CD8-positive, alpha-beta memory T cell (primary cell): ENCODE measurements at places on chromosomes 6 and 20. TPM values are rescaled to one million over a fixed set of nuclear protein-coding genes. Genes with fewer than 3 reads are reported as not detected.

Gene DNMT3B
- 1.00 TPM for total RNA-seq

Gene TDP2
- total RNA-seq = 50.6 TPM

Gene OR2B6
- total RNA-seq = not detected

Gene IMPG1
- not detected for total RNA-seq

Gene FAM217A
- total RNA-seq = not detected

GRCh38 chr6:14728396-14729024 is 517.4 kb upstream of the JARID2 start:
- H3K27me3 ChIP-seq = no peaks in the 10 kb centered on the region
- no peak for DNase-seq
- no peak overlapping the region for H3K4me3 ChIP-seq
- H3K27ac ChIP-seq = no peak overlapping the region
- H3K4me1 ChIP-seq = peaks cover 24% of the 10 kb centered on the region

GRCh38 chr6:158002249-158002950 is 20.7 kb downstream of the SYNJ2 start:
- peak overlapping the region; percentile 21 for H3K27ac ChIP-seq
- no peak for DNase-seq
- H3K27me3 ChIP-seq = no peaks in the 10 kb centered on the region
- no peak overlapping the region for H3K4me3 ChIP-seq

Gene LST1
- total RNA-seq = 22.4 TPM

Gene BMP2
- total RNA-seq = not detected

GRCh38 chr20:60046011-60046413 is 87.8 kb downstream of the CDH26 start:
- H3K27me3 ChIP-seq = no peaks in the 10 kb centered on the region
- no peaks in the 10 kb centered on the region for H3K36me3 ChIP-seq
- no peak for DNase-seq
- no peaks in the 10 kb centered on the region for H3K4me1 ChIP-seq
- H3K27ac ChIP-seq = no peak overlapping the region

Gene CLVS2
- total RNA-seq = not detected

DNA sequence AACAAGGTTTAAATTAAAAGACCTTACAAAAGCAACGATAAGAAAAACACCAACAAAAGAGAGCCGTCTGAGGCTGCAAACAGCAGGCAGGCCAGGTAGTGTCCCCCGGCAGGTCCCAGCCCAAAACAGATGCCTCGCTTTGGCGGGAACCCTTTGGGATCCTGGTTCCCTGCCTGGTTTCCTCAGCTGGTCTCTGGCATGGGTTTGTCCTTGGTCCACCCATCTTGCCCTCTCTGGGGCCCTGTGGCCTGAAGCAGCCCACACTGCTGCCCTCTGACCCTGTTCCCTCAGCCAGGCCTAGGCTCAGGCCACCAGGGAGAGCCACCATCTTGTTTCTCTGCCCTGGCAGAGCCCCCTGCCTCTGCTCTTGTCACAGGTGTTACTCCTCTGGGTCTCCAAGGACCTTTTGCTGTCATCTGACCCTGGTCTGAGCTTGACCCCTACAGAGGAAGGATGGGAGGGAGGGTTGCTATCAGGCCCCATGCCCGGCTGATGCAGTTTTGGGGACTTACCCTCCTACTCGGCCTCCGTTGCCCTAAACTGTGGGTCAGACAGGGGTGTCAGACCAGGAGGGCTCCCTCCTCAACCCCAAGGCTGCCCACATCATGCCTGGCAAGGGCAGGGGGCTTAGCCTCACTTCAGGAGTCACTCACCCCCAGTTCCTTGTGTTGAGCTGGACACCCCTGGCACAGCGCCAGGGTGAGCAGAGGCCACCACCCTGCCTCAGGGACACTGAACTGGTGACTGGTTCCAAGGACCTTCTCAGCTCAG is 30.6 kb upstream of the GRM4 start:
- no peak for DNase-seq
- H3K4me1 ChIP-seq = no peaks in the 10 kb centered on the region
- no peaks in the 10 kb centered on the region for H3K36me3 ChIP-seq
- no peaks in the 10 kb centered on the region for H3K27me3 ChIP-seq
- no peak overlapping the region for H3K4me3 ChIP-seq

DNA sequence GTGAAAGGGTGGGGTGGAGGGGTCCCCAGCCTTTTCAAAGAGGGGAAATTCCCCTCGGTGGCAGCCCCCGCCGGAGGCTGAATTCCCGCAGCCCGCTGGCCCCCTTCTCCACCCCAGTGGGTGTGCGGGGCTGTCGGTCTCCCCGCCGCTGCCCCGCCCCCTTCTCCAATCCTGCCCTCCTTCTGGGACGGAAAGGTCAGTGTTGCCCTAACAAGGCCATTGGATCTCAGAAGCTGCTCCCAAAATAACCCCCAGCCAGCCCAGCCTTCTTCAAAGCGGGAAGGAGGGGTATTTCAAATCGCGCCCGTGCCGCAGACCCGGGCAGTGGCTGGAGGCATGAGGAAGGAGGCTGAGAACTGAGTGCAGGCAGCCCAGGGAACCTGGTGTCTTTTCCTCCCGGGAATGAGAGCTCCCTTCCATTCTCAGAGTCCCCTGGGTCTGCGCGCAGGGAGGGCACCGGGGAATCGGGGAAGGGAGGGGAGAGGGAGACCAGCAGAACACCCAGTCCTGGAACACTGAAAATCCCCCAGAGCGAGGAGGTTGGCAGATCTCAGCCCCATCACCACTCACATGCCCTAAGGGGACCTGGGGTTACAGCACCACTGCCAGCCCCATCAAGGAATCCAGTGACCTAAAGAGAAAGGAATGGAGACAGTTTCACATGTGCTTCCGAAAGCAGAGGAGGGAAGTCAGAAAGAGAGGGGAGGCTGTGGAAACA is at the start of gene JPH2:
TSS of gene JPH2 (minus strand) at position 135 of the 718 bp plus-strand sequence. CDS start 483 bp downstream, outside the sequence.
- H3K27ac ChIP-seq = no peak within 1 kb of the TSS
- no peaks in the 10 kb centered on the region for H3K36me3 ChIP-seq
- no peak for DNase-seq
- peaks cover 5% of the 10 kb centered on the region for H3K4me1 ChIP-seq

GRCh38 chr6:36326356-36326995 is 10.2 kb downstream of the BNIP5 start:
- DNase-seq = no peak
- H3K27ac ChIP-seq = no peak overlapping the region
- no peak overlapping the region for H3K4me3 ChIP-seq
- no peaks in the 10 kb centered on the region for H3K36me3 ChIP-seq

- no peaks in the 10 kb centered on the region for H3K4me1 ChIP-seq
- H3K36me3 ChIP-seq = no peaks in the 10 kb centered on the region
- no peak overlapping the region for H3K4me3 ChIP-seq
- no peak for DNase-seq
- no peaks in the 10 kb centered on the region for H3K27me3 ChIP-seq
Observed at GRCh38 chr6:42171813-42172581, 1.2 kb upstream of the GUCA1A start.

DNA sequence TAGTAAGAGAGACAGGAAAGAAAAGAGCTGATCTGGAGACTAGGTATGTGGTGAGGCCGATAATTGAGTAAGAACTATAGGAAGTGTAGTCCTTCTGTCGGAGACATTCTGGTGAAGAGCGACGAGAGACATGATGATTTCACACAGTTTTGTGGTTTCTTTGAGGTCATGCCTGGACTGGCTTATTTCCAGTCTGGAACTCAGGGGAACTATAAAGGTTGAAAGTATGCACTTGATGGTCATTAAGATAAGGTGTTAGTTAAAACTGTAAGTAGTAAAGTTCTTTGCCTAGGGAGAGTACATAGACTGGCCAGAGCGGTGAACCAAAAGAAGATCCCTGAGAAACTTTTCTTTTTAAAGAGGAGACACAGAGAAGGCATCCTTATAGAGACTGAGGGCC is 68.8 kb downstream of the RFX6 start:
- DNase-seq = no peak
- no peaks in the 10 kb centered on the region for H3K27me3 ChIP-seq
- no peak overlapping the region for H3K4me3 ChIP-seq
- H3K36me3 ChIP-seq = no peaks in the 10 kb centered on the region
- H3K4me1 ChIP-seq = no peaks in the 10 kb centered on the region
- no peak overlapping the region for H3K27ac ChIP-seq

Gene TMEM14B
- total RNA-seq = 82.0 TPM

DNA sequence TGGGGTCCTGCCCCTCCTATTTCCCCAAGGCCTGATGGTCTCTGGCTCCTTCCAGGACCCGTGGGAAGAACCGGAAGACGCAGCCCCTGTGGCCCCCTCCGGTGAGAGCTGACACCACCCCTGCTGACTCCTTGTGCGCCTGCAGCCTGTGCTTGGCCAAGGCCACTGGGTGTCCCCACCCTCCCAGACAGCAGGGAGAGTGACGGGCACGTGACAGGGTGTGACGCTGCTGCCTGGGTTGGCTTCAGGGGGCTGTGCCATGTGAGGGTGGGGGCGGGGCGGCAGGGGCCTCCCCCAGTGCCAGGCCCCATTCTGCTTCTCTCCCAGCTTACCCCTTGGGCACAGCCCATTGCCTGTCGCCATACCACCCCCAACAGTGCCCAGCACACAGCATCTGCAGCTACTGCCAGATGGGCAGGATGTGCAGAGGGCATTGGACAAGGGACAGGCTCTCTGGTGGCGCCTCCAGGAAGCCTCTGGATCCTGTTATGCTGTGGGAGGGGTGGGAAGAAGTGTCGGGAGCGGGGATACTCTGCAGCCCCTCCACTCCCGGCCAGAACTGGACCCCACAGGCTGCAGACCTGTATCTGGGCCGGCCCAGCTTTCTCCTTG is 2.9 kb downstream of the BIRC7 start:
- no peak overlapping the region for H3K4me3 ChIP-seq
- no peak for DNase-seq
- no peaks in the 10 kb centered on the region for H3K27me3 ChIP-seq
- H3K4me1 ChIP-seq = no peaks in the 10 kb centered on the region
- H3K36me3 ChIP-seq = no peaks in the 10 kb centered on the region

Gene MYMX
- not detected for total RNA-seq

GRCh38 chr6:29925727-29926412 is 16.5 kb upstream of the HLA-A start:
- H3K4me3 ChIP-seq = peak overlapping the region; percentile 66
- no peaks in the 10 kb centered on the region for H3K36me3 ChIP-seq
- no peaks in the 10 kb centered on the region for H3K27me3 ChIP-seq

- peak overlapping the region; percentile 92 for H3K27ac ChIP-seq
- H3K36me3 ChIP-seq = no peaks in the 10 kb centered on the region
- H3K4me1 ChIP-seq = peaks cover 45% of the 10 kb centered on the region
- no peaks in the 10 kb centered on the region for H3K27me3 ChIP-seq
- peak; percentile 17 for DNase-seq
- peak overlapping the region; percentile 75 for H3K4me3 ChIP-seq
Observed at GRCh38 chr20:34110745-34111641, 1.1 kb downstream of the EIF2S2 start.

DNA sequence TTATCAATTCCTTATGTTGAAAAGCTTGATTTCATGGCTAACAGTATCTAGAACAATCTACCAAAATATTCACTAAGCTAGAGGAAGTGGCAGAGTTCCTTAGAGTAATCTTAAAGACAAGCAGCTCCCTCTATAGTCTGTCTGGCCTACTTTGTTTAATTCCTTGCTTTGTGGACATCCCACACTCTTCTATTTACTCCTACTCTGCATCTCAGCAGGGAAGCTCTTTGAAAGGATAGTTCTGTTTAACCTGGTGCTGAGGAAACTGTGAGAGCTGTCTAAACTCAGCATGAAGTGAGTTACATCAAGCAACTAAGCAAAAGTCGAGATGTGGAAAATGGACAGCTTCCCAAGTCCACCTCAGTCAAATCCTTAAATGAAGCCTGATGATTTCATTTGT is 4.3 kb downstream of the REV3L start:
- H3K27ac ChIP-seq = no peak overlapping the region
- DNase-seq = peak; percentile 36
- H3K4me1 ChIP-seq = peaks cover 17% of the 10 kb centered on the region
- H3K27me3 ChIP-seq = no peaks in the 10 kb centered on the region
- H3K4me3 ChIP-seq = no peak overlapping the region

DNA sequence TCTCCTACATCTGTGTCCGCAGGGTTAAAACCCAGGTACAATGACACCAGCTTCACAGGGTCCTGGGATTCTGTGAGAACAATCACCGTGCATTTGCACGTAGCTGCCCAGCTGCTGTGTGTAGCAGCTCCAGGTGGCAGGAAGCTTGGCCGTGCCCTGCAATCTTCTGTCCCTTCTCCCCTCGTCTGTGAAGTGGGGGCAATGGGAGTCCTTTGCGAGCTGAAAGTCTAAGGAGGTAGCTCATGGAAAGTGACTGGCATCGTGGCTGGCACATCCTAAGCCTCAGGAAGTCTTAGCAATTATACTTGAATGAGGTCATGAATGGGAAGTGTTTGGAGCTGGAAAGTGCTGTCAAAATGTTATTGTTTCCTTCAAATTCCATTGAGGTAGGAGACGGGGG is 137.1 kb downstream of the SMOC2 start:
- no peaks in the 10 kb centered on the region for H3K27me3 ChIP-seq
- no peak overlapping the region for H3K4me3 ChIP-seq
- no peaks in the 10 kb centered on the region for H3K36me3 ChIP-seq
- H3K4me1 ChIP-seq = no peaks in the 10 kb centered on the region

- H3K27ac ChIP-seq = no peak overlapping the region
- no peak overlapping the region for H3K4me3 ChIP-seq
- no peaks in the 10 kb centered on the region for H3K36me3 ChIP-seq
- no peaks in the 10 kb centered on the region for H3K27me3 ChIP-seq
- no peak for DNase-seq
Observed at GRCh38 chr6:19301980-19302379, 535.2 kb upstream of the ID4 start.

Gene TREML1
- total RNA-seq = not detected

DNA sequence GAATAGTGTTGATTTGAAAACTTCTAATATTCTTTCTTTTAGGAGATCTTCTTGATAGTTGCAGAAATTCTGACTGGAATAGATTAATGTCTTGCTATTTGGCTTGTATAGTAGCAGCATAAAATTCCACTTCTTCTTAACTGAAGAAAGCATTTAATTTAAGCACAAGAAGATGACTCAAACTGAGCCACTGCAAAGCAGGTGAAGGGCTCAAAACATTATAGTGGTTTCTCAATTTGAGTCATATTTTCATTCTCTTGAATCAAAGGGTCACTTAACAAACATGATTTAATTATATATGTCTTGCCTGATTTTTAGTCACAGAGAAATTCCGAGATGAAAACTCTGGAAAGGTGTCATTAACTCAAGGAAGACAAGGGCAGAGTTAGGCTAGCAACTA is 239.3 kb downstream of the ZNF217 start:
- H3K27ac ChIP-seq = no peak overlapping the region
- no peak overlapping the region for H3K4me3 ChIP-seq
- no peaks in the 10 kb centered on the region for H3K27me3 ChIP-seq
- no peaks in the 10 kb centered on the region for H3K36me3 ChIP-seq

GRCh38 chr6:73537677-73538076 is 16.8 kb upstream of the EEF1A1 start:
- no peaks in the 10 kb centered on the region for H3K4me1 ChIP-seq
- H3K27me3 ChIP-seq = no peaks in the 10 kb centered on the region
- no peak for DNase-seq
- H3K36me3 ChIP-seq = no peaks in the 10 kb centered on the region
- no peak overlapping the region for H3K4me3 ChIP-seq

DNA sequence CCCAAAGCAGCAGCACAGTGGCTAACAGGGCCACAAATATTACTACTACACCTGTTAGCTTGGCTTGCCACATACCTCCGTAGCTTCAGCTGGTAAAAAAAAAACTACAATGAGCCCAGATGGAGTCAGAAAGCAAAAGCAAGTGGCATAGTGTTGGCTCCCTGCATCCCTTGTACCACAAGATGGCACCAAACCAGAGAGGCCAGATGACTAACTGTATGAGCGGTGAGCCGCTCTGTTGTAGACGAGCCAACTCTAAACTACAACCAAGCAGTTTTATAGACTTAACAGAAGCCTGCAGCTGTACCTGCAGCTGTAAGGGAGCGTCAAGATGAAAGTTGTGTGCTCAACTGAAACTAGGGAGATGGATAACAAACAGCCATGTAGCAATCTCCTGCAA is 84.5 kb upstream of the MCHR2 start:
- no peaks in the 10 kb centered on the region for H3K27me3 ChIP-seq
- no peak overlapping the region for H3K4me3 ChIP-seq
- H3K36me3 ChIP-seq = no peaks in the 10 kb centered on the region
- H3K4me1 ChIP-seq = no peaks in the 10 kb centered on the region
- no peak overlapping the region for H3K27ac ChIP-seq
- DNase-seq = no peak
